Endothelial cell (in vitro differentiated cells): ENCODE measurements at places on chromosomes 2 and 18.

DNA sequence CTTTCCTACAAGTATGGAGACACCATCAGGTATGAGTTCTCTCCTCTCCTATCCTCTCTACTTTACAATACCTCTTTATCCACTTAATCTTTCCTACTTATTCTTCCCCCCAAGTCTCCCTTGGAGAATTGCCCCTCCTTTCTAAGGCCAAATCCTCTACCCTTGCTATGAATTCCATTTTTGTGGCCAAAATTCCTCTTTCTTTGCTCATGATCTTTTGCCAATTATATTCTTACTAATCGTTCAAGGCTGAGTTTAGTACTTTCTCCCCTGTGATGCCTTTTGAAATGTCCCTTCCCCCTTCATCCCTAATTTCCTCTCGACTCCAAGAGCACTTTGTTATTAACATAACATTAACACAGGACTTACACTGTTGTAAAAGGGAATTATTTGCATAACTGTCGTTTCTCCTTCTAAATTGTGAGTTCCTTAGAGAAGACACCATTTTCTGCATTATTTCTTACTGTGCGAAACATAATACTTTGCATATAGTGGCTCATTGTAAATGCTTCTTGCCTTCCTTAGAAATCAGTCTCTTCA lies 133.4 kb downstream of the KCTD1 start:
- DNase-seq: no peak

GRCh38 chr2:20457661-20458630 lies 11.1 kb downstream of the RHOB start:
- no peak for DNase-seq

DNA sequence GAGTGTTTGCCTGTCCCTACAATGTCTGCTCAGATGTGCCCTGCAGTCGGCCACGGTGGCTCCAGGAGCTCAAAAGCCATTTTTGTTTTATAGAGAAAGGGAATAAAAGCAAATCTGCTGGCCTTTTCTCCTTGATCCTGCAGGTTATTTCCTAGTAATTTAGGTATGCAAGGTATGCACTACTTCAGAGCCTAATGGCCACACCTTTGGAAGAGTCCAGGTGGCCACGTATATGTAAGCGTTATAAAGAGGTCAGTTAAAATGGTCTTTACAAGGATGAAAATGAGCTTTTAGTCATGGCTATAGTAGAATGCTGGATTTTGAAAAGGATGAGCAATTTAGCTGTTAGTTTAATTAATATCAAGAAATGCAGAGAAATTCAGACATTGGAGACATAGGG lies 81.7 kb downstream of the ARHGEF33 start:
- no peak for DNase-seq

- no peak for DNase-seq
Measured at GRCh38 chr2:27014771-27015433, 17.9 kb upstream of the TMEM214 start.

- DNase-seq: no peak
Measured at GRCh38 chr2:237486334-237486818, 675 bp upstream of the MLPH start.

GRCh38 chr2:204664708-204665121 lies 119.4 kb downstream of the PARD3B start:
- DNase-seq: no peak

GRCh38 chr2:239911641-239912071 lies 113.5 kb downstream of the NDUFA10 start:
- no peak for DNase-seq

DNA sequence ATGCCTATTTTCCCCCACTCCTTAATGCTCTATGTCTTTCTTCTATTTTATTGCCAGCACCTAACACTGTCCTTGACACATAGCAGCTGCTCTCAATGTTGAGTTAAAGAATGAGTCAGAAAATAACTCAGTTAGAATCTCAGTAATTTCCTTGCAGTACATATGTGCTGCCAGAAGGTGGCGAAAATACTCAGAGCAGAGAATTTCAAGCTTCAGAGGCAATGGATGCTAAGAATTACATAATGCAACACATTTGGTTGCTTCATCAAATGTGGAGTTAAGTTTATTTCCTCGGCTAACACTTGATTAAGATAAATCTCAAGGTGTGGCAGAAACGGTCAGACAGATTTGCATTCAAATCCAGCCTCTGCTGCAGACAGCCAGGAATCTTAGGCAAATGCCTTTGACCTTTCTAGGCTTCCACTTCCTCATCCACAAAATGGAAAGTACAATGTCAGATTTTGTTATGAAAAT lies 105.6 kb downstream of the VSNL1 start:
- peak; percentile 61 for DNase-seq

GRCh38 chr2:85976106-85976920 lies 87.5 kb upstream of the ST3GAL5 start:
- no peak for DNase-seq

DNA sequence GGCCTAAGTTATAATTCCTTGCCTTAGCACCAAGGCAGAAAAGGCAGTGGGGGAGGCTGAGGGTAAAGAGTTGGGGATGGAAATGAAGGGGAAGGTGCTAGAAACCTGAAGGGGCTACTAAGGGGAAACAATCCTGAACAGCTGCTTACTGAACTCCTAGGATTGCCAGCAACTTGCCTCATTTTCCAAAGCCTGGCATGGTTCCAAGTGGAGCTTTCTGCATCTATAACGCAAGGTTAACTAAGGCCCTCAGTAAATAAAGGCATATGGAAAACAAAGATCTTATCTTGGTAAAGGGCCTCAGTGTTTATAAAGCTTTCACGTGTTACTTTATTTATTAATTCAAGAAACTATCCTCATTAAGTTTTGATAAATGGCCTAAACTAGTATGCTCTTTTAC lies 10.9 kb downstream of the MEP1B start:
- no peak for DNase-seq

DNA sequence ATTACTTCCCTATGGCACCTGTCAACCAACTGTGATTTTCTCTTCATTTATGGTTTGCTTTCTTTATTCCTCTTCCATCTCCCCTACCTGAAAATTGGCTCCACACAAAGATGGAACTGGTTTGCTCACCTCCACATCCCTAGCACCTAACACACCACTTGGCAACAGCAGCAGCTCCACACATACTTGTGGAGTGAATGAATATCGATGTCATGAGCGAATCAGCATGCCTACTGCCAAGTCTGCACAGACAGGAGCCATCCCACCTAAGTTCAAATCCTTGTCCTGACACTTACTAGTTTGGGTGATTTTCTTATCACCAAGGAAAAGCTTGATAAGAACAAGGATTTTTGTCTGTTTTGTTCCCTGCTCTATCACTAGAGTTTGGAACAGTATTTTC lies 191.4 kb upstream of the TMEM200C start:
- DNase-seq: no peak

- no peak for DNase-seq
Measured at GRCh38 chr2:26712486-26713465, 20.3 kb downstream of the KCNK3 start.

GRCh38 chr18:68234676-68235075 lies 480.2 kb downstream of the TMX3 start:
- no peak for DNase-seq

DNA sequence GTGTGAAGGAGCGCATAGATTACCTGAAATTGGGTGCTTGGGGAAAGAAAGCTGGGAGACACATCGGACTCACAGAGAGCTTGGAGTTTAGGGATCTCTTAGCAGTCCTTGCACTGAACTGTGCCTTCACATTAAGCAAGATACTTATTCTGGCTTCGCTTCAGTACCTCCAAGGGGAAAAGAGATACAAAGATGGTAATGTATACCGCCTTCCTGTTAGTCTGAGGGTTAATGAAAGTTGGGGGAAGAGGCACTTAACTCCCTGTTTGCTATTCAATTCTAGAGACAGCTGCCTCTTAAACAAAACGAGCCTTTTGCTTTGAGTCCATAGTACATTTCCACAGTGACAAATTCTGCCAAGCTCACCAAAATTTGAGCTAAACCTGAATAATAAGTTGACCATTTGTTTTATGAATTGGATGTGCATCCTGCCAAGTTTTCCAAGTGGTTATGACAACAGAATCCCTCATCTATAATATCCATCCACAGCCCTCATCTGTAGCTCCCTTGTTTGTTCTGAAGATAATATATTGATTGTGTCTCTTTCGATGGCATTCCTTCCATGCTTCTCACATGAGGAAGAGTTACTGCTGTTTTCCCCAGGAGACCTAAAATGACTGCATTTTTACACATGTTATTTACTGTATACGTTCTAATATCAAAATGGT lies 287.1 kb upstream of the ATP5MC3 start:
- no peak for DNase-seq

DNA sequence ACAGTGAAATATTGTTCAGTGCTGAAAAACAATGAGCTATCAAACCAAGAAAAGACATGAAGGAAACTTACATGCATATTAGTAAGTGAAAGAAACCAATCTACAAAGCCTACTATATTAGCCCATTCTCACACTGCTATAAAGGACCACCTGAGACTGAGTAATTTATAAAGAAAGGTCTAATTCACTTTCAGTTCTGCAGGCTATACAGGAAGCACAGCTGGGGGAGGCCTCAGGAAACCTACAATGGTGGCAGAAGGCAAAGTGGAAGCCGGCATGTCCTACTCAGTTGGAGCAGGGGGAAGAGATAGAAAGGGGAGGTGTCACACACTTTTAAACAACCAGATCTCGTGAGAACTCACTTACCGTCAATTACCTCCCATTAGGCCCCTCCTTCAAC lies 232.1 kb downstream of the TMX3 start:
- DNase-seq: no peak

- DNase-seq: no peak
Measured at GRCh38 chr18:12059334-12060181, 34.1 kb upstream of the ANKRD62 start.

DNA sequence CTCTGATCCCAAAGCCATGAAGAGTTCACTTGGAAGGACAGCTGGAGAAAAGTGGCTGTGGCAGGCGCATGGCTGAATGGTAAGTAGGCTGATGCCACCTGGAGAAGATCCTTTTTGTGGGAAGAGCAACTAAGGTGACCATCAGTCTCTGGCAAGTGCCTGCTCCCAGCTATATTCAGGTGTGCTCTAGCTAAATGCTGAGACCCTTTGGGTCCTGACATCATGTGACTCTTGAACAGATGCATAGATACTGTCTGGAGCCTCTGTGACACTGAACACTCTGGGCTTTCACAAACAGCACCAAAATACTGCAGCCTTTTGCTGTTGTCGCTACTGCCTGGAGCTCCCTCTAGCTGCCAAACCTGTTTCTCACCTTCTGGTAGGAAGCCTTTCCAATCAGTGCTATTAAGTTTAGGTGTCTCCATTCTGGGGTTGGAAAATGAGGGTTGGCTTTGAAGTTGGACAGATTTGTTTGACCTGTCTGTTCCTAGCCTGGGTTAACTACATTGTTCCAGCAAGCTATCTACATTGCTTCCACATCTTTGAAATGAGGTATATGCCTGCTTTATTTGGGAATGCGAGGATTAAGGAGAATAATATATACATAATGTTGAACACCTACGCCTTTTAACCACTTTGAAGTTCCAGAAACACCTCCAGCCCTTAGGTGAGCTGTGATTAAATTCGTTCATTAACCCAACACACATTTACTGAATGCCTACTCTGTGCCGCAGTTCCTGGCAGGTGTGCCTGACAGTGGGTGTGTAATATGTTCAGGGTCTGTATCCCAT lies 3.1 kb downstream of the EGR4 start:
- DNase-seq: peak; percentile 59

- DNase-seq: no peak
Measured at GRCh38 chr18:60502591-60502990, 130.0 kb upstream of the MC4R start.

DNA sequence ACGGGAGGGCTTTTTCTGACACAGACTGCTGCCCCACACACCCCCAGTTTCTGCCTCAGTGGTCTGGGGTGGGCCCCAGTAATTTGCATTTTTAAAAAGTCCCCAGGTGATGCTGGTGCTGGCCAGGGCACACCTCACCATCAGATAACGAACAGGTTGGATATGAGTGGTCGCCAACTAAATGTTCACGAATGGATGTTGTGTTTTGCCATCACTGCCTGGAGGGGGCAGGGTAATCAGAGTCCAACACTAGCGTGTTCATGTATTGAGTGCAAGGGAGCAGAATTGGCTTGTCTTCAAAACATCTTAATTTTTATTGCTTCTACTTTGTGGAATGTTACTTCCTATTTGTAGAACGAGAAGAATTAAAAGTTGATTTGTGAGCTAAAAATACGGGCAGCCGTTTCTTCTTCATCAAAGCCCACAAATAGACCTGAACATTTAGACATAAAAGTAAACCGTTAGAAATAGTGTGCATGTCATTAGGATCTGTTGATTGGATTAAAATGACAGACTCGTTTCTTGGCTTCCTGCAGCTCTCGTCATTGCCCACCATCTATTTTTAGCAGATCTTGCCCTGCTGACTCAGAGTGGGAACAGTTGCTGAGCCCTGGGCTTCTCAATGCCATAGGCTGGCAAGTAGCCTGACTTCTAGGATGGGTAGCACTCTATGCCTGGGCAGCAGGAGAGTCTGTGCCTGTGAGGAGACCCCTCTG lies 45.2 kb downstream of the NCK2 start:
- no peak for DNase-seq

DNA sequence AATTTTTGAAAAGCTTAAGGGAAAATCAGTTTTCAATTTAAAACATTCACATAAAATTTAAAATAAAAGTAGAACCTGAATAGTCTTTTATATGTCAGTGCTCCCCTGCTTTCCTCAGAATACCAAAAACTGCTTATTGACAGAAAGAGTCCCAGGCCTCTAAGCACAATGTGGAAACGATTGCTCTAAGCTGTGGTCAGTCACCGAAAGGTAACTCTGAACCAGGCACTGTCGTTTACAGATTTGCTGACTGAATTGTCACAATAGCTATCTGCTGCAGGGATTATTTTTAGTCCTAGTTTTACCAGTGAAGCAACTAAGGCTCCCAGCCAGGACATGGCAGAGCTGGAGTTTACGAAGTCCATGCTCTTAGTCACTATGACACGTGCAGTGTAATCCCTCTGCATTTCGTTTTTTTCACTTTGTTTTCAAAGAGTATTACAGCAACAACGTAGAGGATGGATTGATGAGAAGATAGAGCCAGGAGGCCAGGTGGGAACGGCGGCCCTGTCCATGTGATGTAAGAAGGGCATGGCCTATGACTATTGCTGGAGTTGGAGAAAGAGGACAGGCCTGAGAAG lies 28.1 kb upstream of the TMEM247 start:
- no peak for DNase-seq

- peak; percentile 40 for DNase-seq
Measured at GRCh38 chr2:102615620-102616436, 3.5 kb upstream of the SLC9A2 start.

- no peak for DNase-seq
Measured at GRCh38 chr18:47316924-47317323, 65.5 kb upstream of the SKOR2 start.

DNA sequence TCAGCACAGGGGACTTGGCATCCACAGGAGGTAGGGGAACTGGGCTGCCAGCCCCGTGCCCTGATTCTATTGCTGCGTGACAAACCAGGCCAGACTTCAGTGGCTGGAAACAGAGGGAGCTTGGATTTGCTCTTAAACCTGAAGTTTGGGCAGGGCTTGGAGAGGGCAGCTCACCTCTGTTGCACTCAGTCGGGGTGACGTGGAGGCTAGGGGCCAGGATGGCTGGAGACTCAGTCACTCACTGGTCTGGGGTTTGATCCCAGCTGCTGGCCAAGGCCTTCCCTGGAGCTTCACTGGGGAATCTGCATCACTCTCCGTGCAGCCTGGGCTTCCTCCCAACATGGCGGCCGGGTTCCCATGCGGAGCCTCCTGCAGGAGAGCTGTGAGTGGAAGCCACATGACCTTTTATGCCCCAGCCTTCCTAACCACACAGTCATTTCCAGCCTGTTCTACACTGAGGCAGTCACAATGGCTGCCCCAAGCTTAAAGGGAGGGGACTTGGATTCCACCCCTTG lies 175.2 kb upstream of the HDAC4 start:
- DNase-seq: no peak

GRCh38 chr2:96241227-96241626 lies 24.6 kb downstream of the TMEM127 start:
- no peak for DNase-seq
